ENCODE measurements at places on chromosomes 2 and 18.

GRCh38 chr2:181810823-181811695 is 80.5 kb upstream of the ITPRID2 start:
- DNase-seq, result peak; percentile 83

GRCh38 chr18:59547581-59548182 is 149.5 kb downstream of the CCBE1 start:
- DNase-seq, result peak; percentile 82

DNA sequence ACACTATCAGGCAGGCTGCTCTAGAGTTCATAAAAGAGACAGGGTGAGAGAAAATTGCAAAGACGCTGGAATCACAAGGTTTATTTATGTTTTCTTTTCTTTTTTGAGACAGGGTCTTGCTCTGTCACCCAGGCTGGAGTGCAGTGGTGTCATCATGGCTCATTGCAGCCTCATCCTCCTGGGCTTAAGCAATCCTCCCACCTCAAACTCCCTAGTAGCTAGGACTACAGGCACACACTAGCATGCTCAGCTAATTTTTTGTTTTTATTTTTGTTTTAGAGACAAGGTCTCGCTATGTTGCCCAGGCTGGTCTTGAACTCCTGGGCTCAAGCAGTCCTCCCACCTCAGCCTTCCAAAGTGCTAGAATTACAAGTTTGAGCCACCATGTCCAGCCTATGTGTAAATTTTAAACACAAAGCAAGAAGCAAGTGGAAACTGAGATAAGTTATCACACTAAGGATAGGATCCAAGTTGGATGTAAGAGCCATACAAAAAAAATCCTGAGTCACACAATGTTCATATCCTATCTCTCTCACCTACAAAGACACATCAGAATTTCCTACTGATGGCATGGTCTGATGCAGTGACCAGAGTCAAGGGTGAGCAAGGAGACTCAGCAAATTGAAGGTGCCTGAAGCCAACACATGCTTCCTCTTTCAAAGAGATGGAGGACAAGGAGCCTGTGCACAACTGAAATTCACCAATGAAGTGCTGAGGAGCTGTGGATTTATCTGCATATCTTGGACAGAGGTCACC is 31.4 kb downstream of the MYL12B start:
- no peak for DNase-seq

DNA sequence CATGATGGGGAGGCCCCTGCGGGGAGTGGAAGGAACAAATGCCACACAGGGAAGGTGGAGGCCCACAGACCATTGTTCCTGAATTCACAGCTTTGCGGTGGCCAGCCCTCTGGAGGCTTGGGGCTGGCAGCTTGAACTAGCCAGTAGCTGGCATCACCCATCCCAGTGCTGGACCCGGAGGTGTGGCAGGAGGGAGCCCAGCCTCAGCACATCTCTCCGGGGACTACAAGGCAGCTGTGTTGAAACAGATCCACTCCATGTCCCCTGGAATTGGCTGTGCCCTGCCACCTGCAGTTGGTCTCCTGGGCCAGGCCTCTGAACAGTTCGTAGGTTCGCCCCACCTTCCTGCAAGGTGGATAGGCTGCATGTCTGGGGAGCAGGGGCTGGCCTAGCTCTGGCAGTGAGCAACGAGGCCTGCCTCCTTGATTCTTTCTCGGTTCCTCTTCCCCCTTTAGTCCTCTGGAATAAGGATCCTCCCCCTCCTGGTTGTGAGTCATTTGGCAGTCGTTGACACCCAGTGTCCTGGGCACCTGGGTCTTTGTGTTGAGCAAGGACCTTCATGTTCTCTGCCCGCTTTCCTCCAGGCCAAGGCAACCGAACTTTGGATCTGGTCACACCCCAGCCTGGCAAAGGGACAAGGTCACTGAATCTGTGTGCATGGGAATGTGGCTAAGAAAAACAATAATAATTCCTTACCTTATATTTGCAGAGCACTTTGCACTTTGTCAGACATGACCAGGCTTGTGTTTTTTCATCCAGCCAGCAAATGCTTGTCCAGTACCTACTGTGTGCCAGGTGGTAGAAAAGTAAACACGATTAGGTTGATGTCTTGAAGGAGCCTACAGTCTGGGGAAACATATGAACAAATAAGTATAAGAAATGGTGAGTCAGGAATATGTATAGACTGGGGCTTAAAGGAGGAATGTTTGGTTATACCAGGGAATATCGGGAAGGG is 55.0 kb upstream of the MCFD2 start:
- DNase-seq, result peak; percentile 86

DNA sequence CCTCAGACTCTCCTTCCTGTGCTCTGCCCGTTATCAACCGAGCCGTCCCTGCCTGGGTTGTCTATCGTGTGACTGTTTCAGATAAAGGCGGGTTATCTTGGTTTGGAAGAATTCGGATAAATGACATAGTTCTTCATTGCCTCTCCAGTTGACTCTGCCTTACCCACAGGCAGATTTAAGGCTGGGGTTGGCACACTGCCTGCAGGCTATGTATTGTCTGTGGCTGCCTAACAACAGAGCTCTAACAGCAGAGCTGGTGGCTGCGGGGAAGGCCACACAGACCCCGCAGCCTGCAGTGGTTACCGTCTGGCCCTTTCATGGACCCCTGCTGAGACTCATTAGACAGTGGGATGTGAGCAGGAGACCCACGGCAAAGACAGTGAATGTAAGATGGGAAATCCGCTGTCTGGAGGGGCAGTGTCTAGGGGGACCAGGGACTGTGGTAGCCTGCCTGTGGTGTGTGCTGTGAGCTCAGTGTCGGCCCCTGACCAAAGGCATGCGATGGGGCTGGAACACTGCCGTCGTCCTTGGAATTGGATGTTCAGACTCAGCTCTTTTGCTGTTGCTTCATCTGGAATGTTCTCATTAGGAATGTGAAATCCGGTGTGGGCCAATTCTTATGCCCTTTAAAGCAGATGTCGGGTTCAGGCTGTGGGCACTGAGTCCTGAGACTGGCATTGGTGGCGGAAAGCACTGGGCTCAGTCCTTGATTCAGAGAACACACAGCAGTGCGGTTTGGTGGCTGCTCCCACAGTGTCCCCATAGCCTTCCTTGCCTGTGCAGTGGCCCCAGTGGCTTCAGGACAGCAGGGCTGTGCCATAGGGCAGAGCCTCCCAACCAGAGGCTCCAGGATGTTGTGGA is 44.5 kb downstream of the SH3RF3 start:
- DNase-seq, result peak; percentile 73

DNA sequence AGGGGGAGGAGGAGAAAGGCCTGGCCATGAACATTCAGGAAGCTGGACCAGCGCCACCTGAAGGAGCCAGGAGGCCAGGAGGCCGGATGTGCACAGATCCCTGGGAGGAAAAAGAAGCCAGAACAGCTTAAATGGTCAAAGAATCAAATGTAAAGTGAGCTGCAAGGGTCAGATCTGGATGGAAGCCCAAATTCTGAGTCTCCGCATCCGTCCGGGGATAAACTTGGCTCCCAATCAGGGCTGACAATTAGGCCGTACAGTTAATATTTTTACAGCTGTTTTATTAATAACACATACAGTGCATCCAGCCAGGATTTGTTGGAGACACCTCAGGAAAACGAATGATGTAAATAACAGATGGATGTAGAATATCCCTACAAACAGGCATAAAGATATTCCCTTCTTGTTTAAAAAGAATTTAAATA is 495.1 kb upstream of the TCF4 start:
- peak; percentile 61 for DNase-seq
